ENCODE measurements at places on chromosomes 11 and 22.

DNA sequence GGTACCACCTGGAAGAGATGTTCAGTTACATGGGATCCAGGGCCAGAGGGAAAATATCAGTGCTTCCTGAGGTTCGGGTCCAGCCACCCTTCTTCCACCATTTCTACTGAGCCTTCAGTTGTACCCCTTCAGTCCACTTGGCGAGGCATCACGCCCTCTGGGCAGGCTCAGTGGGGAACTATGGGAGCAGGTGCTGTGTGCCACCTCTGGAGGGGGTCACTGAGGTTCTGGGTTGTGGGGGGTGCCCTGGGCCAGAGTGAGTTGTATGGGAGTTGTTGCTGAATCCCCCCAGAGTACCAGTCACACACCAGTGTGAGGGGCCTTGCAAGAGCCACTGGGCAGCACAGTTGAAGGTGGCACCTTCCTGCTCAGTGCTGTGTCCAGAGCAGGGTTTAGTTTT, 2.7 kb upstream of the SREBF2 start:
- no peak for DNase-seq

GRCh38 chr11:126464796-126465195, 109.3 kb downstream of the ST3GAL4 start:
- no peak for DNase-seq

DNA sequence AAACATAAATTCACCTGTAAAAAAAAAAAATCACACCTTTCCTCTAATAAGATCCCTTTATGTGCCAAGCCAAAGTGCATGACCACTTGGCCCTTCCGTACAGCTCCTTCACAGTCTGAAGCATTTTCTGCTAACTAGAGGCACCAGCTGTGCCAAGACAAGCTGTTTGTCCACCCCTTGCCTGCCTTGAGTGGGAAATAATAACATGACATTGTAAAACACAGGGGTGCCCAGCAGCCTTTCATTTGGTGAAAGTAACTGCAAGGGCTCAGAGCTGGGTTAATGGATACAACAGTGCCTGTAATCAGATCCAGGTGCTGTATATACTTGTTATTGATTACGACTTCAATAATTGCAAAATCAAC, 59.2 kb downstream of the DDIAS start:
- DNase-seq = no peak

DNA sequence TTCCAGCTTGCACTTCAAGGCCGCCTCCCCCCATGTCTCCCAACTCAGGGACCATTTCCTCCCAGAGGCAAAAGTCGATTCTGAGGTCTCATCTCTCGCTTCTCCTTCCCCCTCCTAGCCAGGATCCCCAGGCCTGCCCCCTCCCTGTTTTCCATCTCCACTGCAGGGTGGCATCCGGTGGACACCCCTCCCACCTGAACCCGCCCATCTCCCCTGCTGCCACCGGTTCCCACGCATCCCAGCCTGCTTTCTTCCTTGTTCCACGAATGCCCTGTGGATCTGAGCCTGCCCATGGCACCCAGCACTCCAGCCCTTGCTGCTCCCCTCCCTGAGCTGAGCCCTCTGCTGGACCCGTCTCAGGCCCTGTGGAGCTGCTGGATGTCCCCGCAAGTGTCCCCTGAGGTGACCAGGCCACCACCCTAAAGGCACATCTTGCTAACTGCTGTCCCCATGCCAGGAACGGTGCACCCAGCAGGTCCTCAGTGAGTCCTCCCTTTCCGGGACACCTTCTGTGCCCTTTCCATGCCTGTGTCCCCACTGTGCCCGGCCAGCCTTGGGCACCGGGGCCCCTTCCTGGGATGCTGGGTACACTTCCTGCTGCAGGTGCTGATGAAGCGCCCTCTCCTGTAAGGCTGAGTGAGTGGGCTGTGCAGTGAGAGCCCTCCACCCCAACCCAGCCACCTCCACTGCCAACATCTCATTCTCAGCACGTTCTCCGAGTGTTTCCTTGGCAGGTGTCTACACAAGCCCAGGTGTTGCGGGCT, 936 bp downstream of the IL17REL start:
- DNase-seq = no peak

DNA sequence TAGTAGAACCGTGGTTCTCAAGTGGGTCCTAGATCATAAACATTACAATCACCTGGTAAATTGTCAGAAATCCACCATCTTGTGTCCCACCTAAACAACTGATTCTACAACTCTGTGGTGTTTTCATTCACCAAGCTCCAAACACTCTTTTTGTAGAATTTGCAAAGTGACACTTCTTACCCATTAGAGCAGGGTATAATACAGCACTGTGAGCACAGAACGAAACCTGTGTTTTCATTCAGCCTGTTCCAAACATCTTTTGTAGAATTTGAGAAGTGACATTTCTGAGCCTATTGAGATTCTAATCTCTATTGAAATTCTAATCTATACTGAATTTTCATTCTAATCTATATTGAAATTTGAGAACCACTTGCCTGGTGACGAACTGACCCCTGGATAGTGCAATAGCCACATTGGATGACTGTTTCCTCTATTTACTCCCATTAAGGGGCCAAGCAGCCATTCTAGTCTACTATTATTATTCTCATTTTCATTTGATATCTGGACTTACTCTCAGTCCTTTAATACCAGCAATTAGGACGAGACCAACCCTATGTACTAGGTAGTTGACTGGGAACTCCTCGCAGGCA, 616.6 kb downstream of the LRRC4C start:
- no peak for DNase-seq

DNA sequence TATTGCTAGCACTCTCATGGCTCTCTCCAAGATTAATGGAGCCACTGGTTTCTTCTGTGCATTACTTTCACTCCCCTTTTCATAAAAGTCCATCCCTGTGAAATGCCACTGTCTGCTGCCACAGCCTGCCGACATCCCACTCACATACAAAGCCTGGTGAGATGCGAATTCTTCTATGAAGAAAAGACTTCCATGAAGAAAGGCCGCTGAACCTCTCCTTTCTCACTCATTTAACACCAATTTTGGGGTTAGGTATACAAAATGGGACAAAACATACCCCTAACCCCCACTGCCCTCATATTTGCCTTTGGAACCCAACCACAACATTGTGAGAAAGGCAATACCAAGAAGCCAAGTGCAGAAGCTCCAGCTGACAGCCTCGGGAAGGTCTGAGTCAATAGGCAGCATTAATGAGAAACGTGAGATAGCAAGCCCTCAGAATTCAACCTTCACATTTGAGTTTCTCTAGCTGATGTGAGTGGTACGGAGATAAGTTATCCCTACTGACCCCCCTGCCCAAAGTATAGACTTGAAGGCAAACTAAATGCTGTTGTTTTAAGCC, 156.4 kb downstream of the ATG16L2 start:
- DNase-seq = no peak

- DNase-seq = no peak
Observed at GRCh38 chr11:14932447-14932846, 39.7 kb downstream of the CALCA start.

- DNase-seq = no peak
Observed at GRCh38 chr11:134346976-134347350, 15.2 kb downstream of the GLB1L2 start.

- DNase-seq = no peak
Observed at GRCh38 chr11:75869661-75870455, 54.8 kb downstream of the UVRAG start.

GRCh38 chr11:18726040-18726439, at the start of gene IGSF22:
TSS of gene IGSF22 (minus strand) at chr11:18726188. CDS start at chr11:18724236, 1,952 bp downstream.
- DNase-seq = no peak

- DNase-seq = no peak
Observed at GRCh38 chr11:104979839-104980238, 11.5 kb upstream of the CASP4 start.

DNA sequence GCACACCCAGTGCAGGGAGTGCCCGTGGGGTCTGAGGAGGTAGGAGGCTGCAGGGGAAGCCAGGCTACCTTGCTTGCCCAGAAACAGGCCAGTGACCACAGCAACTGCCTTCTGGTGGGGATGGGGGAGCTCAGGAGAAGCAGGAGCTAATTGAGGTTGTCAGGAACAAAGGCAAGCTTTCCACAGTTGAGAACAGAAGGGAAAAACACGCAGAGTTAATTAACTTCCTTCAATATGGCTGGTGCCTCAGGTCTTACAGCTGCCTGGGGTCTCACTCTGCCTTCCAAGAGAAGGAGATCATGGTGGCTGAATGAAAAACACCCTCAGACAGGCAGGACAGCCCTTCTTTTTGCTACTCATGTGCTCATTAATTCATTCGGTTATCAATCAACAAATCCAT, 127.9 kb upstream of the SYT13 start:
- no peak for DNase-seq

Data from stimulated activated CD4-positive, alpha-beta T cell treated with anti-CD3 and anti-CD28 coated beads, Interleukin-4, amount 100 ng/mL, for 48 hours (primary cell).